ENCODE measurements at places on chromosomes 6 and 20.

- DNase-seq = peak; percentile 77
These were observed 23.1 kb downstream of the FBXL4 start for GRCh38 chr6:98924647-98925046.

DNA sequence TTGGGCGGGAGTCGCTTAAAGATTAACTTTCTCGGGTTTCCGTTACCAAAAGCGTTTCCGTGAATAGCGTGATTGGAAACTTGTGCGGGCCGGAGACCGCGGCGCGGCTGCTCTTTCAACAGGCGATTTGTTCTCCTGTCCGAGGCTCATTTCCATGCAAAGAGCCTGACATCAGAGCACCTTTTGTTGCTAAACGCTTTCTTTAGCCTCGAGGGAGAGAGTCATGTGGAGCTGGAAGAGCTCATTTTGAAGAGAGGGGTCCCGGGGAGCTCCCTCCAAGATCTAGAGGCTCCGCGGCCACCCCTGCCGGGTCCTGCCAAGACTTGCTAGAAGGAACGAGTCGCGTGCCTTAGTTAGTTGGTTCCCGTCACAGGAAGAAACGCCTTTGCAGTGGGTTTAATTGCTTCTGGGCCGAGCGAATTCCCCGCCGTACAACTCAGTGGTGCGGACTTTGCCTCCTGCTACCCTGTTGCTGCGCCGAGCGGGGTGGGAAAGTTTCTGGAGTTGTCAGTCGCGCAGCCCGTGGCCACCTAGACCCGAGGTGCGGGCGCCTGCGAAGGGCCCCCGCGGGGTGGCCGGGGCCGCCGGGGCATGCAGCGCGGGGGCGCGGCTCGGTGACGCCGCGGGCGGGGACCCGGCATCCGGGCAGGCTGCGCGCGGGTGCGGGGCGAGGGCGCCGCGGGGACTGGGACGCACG is at the start of gene SASH1:
Gene SASH1, plus strand, starts transcription at position 489 of the 697 bp plus-strand sequence. CDS start 230 bp downstream, outside the sequence.
- DNase-seq = no peak

- no peak for DNase-seq
These were observed 237.6 kb downstream of the QKI start for GRCh38 chr6:163651915-163652668.

DNA sequence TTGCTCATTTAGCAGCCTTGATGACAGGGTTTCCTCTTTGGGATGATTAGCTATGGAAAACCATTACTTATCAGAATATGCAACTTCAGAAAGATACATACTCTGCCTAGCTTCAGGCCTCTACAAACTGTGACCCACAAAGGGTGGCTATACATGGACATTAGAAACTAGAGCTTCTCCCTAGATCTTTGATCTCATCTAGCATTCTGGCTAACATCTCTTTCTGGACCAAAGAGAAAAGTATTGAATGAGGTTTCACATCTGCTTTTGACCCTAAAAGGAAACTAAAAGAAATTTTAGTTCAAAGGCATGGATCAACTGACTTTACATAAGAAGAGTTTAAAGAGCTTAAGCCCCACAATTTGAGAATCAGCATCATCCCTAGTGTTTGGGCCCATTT is 12.4 kb upstream of the HMGN3 start:
- DNase-seq = no peak

- DNase-seq = no peak
These were observed 21.0 kb upstream of the PRELID3B start for GRCh38 chr20:59063358-59064213.

DNA sequence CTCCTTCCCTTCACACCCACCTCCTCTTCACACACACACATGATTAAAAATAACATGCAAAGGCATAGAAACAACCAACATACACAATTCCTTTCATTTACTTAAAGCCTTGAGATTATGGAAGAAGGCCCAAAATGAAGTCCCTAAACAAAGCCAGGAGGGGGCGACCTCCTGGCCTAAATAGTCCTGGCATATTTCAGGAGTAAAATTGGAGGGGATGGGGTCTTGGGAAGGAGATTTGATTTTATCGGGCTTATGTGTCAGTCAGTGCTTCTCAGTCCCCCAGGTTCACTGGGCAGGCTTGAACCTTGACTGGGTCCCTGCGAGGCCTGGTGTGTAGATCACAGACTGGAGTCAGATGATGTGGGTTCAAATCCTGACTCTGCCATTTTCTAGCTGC is 266.4 kb downstream of the SAMD5 start:
- no peak for DNase-seq

GRCh38 chr20:8720089-8720488 is 348.8 kb upstream of the PLCB4 start:
- DNase-seq = no peak

DNA sequence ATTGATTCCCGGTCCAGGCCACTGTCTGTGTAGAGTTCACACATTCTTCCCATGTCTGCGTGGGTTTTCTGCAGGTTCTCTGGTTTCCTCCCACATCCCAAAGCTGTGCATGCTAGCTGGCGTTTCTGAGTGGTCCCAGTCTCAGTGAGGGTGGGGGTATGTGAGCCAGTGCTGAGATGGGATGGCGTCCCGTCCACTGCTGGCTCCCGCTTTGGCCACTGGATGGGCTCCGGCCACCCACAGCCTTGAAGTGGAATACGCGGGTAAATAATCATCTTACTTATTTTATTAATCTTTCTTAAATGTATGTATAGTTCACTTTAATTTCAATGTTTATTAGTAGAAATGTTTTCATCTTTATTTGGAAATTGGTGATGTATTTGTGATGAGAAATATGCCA is 343.5 kb upstream of the MANEA start:
- DNase-seq = no peak

DNA sequence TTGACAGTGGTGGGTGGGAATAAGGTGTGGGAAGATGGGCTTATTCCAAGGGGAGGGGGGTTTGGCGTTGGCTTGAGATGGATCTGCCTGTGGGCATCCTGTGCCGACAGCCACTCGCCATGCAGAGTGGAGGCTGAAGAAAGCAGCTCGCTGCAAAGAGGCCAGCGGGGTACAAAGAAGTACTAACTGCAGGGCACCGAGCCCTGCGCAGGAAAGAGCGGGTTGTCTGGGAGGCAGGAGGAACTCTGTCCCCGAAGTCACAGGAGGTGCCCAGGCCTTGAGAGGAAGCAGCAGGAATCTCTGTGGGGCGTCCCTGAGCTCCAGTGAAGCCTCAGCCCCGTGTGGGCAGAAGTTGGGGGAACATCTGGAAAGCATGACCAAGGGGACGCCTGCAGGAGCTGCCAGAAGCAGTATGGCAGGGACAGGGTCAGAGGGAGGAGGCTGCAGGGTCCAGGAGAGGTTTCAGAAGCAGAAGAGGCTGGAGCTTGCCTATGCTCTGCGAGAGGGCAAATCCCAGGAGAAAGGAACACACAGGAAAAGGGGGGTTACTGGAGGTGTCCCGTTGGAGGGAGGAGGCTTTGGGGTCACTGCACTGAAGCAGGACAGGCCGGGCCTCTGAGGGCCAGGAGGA is 77.2 kb downstream of the THBS2 start:
- DNase-seq = no peak

GRCh38 chr6:10382322-10382721 is 32.6 kb downstream of the TFAP2A start:
- DNase-seq = no peak

GRCh38 chr6:44463728-44464450 is 76.4 kb downstream of the CDC5L start:
- no peak for DNase-seq

- no peak for DNase-seq
These were observed 208.5 kb downstream of the PTPRT start for GRCh38 chr20:42981253-42981652.

GRCh38 chr20:51266353-51266752 is 243.4 kb upstream of the KCNG1 start:
- DNase-seq = no peak

DNA sequence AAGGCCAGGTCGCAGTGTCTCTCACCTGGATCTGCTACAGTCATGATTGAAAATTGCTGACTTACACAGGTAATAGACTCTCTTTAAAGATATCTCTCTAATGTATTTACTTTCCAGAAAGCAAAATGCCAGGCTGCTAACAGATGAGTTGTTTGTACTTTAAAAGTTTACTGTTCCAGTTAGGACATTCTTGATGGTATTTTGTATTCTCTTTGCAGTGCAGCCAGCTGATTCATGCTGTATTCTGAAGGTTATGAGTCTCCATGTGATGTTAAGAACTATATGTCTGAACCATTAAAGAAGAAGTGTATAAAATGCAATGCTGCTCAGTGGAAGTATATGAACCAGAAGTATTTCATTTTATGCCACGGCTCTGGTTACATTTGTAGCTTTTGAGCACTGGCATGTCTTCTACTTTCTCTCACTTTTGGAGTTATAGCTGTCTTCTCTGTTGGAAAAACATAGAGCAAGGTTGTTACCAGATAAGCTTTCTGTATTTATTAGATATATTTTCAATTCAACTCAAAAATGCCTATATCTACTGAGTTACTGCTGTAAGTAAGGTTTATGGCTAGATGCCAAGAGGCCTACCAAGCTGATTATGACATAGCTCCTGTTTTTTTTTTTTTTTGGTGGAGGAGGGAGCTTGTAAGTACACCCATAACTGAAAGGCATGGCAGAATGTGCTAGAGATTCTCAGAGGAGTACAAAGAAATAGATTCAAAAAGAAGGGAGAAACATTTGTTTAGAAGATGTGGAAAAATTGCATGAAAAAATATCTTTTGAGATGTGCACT is 130.5 kb upstream of the MAN1A1 start:
- DNase-seq = no peak

GRCh38 chr6:152189736-152190135 is 382.3 kb downstream of the ESR1 start:
- no peak for DNase-seq

DNA sequence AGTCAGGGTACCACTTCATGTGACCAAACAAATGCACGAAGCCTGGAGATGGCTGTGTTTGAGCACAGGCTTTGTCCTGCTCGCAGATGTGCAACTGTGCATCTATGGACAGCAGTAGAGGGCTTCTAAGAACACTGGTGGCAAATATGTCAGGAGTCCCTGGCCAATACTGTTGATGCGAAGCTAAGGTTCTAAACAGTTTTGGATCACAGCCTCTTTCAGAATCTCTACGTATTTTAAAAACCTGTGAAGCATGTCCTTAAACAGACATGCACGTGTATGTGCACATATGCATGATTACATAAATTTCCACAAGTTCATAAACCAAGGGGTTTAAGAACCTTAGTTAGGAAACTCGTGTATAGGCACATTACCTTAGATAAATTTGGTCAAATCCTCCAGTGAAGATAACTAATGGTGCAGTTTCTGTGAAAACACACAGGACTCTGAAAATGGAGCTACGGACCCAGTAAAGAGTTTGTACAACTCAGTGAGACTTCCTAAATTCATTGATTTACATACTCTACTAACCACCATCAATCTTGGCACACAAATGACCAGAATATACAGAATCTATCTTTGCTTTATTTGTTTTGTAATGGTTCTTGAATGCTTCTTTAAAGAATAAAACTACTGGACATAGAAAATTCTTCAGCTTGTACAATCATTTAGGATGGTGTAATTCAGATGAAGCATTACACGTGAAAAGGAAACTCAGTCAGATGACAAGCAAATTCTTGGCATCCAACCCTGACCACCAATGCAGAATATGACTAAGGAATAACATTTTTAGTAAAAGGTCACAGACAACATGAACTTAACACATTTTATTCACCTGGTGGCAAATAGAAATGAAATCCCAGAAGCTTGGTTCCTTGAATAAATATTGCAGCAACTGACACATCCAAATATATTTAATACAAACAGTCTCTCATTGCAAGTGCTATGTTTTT is 27.4 kb downstream of the KCNQ5 start:
- no peak for DNase-seq
